ENCODE measurements at places on chromosomes 7 and 10.
A peak's percentile ranks its signal among the peaks of the same experiment; 100 is the strongest.

DNA sequence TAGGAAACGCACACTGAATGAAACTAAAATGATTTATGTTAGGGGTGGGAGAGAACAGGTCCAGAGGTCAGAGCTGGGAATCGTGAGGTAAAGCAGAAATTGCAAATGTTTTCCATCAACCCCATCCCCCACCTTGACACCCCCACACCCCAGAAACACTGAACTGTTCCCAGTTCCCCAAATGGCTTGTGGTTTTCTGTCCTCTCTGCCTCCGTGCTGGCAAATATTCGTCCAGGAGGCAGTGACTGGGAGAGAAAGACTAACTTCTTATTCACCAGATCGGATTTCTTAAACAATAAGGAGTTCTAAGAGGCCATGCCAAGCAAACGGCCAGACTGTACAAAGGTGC is 730 bp upstream of the RASSF4 start:
- DNase-seq, result no peak

DNA sequence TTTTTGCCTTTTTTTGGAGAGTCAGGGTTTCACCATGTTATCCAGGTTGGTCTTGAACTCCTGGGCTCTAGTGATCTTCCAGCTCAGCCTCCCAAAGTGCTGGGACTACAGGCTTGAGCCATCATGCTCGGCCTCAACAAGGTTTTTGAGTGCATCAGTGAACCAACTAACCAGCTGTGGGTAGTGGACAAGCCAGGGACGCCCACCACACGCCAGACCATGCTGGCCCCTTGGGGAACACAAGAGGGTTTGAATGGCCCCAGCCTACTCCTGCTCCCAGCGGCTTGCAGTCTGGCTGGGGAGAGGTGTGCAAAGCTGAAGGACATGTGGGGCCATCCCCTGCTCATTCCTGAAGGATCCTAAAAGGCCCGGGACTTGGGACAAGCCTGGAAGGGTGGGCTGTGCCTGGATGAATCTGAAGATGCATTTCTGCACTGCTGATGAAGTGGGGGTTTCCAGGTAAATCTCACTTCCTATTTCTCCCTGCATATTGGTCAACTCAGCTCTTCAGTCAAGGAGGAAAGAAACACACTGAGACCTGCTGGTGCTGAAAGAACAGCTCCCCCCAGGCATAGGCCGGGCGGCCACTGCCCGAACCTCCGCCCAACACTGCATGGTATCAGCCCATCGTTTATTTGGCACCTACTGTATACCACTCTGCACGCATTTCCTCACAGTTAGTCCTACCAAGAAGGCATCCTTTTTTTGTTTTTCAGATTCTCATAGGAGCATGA is 6.9 kb downstream of the MMD2 start:
- no peak for DNase-seq

DNA sequence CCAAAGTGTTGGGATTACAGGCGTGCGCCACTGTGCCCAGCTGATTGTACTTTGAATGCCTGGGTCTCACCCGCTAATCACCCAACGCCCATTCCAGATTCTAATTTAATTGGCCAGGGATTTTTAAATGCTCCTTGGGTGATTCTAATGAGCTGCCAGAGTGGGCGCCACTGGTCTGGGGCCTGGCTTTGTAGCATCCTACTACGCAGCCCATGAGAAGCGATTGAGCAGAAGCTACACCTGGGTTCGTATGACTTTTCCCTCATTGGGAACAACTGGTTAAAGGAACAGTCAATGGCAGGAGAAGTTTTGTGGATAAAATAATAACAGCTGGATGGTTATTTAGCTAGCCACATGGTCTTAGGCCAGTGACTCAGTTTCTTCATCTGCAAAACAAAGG is 108.0 kb downstream of the SPAG6 start:
- no peak for DNase-seq

GRCh38 chr10:124001391-124002148 is 91.8 kb downstream of the CHST15 start:
- DNase-seq, result no peak

DNA sequence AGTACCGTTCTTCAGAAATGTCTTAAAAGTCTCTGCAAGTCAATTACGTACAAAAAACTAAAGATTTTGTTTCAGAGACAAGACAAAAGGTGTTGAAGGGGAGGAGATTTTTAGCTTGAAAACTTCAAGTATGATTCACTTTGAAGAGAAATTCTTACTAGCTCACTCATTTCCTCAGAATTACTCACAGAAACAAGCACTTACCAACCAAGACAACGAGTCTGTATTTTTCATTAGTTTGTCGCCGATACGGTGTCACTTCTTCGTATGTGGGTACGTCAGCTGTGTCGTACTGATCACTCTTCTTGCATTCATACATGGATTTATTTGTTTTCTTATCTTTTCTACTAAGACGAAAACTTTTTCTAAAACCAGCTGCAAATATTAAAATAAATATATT is 90.6 kb upstream of the ODAD2 start:
- DNase-seq, result peak; percentile 55

- DNase-seq, result no peak
Measured at GRCh38 chr7:24422441-24423010, 138.5 kb downstream of the NPY start.

DNA sequence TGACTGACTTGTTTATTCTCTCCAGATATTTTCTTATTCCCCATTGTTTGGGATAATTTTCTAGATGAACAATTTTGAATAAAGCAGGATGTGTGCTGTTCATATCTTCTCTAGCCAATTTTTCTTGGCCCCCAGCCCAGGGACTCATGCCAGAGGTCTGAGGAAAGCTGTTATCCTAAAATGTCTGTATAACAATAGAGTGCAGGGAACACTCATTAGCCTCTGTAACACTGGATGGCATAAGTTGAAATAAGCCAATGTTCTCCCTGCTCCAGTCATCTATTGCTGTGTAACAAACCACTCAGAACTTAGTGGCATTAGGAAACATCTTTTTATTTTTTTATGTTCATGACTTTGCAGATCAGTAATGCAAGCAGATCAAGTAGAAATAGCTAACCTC is 121.7 kb upstream of the TRIM24 start:
- DNase-seq, result no peak

- no peak for DNase-seq
Measured at GRCh38 chr10:4385231-4385870, 440.7 kb upstream of the AKR1E2 start.

GRCh38 chr7:130432886-130433285 is 7.9 kb downstream of the CEP41 start:
- DNase-seq, result no peak

- no peak for DNase-seq
Measured at GRCh38 chr10:60735244-60735643, 43.0 kb upstream of the CDK1 start.

GRCh38 chr10:7857262-7857661 is 39.0 kb downstream of the TAF3 start:
- no peak for DNase-seq

DNA sequence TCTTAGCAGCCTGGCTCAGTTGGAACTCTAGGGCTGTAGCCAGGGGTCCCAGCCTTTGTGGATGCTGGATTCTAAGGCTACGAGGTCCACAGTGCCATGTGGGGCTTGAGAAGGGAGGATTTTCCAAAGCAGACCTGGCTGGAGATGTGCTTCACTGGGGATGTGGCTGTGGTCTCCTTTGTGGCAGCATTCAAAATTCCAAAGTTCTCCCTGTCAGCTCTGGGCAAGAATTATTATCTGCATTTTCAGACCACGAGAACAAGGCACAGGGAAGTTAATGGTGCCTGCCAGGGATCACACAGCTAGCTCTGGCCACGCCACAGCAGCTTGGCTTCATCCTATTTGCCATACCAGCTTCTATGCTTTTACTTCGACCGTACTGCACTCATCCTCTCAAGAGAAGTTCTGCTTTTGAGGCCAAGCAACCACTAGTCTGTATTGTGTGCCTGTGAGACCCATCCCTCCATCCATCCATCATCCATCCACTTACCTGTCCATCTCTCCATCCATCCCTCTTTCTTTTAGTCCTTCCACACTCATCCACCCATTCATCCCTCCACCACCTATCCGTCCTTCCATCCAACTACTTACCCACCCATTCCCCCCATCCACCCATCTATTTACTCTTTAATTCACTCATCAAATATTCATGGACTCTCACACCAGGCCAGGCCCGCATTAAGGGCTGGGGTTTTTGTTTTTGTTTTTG is 71.5 kb downstream of the ZMIZ1 start:
- no peak for DNase-seq

- no peak for DNase-seq
Measured at GRCh38 chr7:24874791-24875190, 105.2 kb downstream of the OSBPL3 start.

DNA sequence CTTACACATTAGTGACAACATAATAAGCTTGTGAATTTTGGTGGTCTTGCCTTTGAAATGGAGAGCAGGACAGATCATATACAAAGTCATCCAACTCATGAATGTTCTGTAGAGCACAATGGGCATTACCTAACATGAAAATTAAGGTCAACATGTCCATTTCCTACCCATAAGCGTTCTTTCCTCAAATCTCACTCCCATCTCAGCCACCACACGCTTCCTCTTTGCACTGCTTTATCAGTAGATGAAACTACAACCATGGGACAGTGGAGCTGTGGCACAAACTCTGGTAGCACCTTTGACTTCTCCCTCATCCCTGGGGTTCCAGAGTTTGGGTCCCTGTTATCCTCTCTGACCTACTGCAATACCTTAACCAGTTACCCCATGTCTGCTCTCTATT is 2.2 kb downstream of the PON2 start:
- DNase-seq, result no peak
